ENCODE measurements at places on chromosomes 11 and 22.

- DNase-seq = no peak
Observed at GRCh38 chr11:17244046-17244445, 32.5 kb upstream of the NUCB2 start.

GRCh38 chr11:125626288-125626950 lies 1.5 kb downstream of the CHEK1 start:
- no peak for DNase-seq

GRCh38 chr11:69703768-69704507 lies at the start of gene FGF19:
Gene FGF19, minus strand, starts transcription at chr11:69704022. Its CDS starts 146 bp downstream, at chr11:69703876.
- DNase-seq = no peak

DNA sequence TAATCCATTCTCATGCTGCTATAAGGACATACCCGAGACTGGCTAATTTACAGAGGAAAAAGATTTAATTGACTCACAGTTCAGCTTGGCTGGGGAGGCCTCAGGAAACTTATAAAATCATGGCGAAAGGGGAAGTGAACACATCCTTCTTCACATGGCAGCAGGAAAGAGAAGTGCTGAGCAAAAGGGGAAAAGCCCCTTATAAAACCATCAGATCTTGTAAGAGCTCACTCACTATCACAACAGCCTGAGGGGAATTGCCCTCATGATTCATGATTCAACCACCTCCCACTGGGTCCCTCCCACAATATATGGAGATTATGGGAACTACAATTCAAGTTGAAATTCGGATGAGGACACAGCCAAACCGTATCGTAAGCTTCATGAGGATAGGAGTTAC lies 3.8 kb upstream of the CYB5R2 start:
- DNase-seq = no peak

DNA sequence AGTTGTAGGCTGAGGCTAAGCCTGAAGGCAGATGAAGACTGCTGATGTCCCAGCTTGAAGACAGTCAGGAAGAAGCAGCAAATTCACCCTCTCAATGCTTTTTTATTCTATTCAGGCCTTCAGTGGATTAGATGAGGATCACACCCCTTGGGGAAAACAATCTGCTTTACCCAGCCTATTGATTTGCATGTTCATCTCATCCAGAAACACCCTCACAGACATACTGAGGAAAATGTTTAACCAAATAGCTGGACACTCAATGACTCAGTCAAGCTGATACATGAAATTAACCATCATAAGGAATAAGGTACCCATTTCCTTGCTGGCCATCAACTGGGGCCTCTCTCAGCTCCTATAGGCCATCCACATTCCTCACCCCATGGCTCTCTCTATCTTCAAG lies 549.9 kb upstream of the CCDC90B start:
- DNase-seq = no peak

DNA sequence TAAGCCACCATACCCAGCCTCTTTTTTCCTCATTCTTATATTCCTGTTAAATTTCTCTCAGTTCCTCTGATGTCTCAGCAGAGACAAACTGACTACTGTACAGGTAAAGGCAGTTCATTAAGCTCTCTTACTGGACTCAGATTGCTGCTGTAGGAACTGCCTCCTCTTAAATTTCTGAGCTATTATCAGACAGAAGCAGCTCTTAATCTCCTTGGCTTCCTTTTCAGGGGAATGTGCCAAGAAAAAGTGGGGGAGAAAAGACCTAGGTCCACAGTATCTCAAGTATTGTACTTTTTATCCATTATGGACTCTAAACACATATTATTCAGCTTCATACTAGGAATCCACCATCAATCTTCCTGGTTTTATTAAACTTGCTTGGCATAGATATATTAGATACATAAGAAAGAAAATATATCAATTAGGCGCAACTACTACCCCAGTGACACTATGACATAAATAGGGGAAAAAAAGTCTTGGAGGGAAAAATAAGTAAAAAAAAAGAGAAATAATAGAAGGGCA lies 26.1 kb downstream of the MRTFA start:
- no peak for DNase-seq

DNA sequence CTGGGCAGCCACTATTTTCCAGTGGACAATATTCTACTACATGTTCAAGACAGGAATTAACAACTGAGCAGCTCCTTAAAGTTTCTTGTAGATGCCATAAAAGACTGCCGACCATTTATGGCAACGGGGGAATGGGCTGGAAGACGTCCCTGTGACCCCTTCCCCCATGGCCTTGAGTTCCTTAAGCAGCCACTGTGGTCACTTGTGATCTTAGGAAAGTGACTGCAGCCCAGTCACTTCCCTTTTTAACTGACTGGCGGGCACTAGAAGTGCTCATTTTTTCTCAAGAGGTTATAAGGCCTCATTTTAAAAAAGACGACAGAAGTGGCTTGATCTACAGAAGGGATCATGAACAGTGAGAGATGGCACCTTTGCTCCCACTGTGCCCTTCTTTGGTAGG lies 153.2 kb upstream of the NARS2 start:
- DNase-seq = no peak

- DNase-seq = no peak
Observed at GRCh38 chr11:122661182-122661945, 5.8 kb downstream of the UBASH3B start.

DNA sequence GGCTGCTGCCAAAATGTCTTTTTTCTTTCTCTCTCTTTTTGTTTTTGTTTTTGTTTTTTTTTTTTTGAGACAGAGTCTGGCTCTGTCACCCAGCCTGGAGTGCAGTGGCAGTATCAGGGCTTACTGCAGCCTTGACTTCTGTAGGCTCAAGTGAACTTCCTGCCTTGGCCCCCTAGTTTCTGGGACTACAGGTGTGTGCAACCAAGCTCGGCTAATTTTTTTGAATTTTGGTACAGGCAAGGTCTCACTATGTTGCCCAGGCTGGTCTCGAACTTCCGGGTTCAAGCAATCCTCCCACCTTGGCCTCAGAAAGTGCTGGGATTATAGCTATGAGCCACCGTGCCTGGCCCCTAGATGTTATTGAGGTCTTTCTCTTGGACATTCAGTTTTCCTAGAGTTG lies 2.2 kb upstream of the DDX10 start:
- no peak for DNase-seq

GRCh38 chr11:28460348-28460747 lies 352.2 kb downstream of the METTL15 start:
- DNase-seq = no peak

DNA sequence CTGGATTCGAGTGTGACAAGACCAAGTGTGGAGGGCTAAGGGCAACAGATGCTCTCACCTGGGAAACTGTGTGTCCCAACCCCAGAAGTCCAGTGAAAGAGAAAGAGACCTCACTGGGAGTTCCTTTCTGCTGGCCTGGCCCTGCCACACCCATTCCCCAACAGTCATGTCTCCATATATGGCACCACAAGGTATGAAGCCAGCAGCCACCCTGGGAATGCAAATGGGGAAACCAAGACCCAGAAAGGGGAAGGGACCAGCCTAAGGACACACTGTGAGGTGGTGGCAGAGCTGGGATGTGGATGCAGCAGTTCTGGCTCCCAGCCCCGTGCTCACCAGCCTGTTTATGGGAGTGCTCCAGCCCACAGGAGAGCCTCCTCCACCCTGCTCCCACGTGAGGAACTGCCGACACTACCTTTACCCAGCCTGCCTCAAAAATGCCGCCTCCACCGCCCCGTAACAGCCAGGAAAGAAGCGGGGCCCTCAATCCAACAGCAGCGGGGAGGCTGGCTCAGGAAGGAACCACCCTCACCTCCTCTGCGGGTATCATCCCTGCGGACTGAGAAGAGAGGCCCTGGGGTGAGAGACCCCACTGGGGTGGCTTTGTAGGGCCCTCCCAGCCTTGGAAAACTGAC lies 12.6 kb downstream of the LMO1 start:
- no peak for DNase-seq

- DNase-seq = no peak
Observed at GRCh38 chr11:25769287-25769686, 562.6 kb upstream of the ANO3 start.

DNA sequence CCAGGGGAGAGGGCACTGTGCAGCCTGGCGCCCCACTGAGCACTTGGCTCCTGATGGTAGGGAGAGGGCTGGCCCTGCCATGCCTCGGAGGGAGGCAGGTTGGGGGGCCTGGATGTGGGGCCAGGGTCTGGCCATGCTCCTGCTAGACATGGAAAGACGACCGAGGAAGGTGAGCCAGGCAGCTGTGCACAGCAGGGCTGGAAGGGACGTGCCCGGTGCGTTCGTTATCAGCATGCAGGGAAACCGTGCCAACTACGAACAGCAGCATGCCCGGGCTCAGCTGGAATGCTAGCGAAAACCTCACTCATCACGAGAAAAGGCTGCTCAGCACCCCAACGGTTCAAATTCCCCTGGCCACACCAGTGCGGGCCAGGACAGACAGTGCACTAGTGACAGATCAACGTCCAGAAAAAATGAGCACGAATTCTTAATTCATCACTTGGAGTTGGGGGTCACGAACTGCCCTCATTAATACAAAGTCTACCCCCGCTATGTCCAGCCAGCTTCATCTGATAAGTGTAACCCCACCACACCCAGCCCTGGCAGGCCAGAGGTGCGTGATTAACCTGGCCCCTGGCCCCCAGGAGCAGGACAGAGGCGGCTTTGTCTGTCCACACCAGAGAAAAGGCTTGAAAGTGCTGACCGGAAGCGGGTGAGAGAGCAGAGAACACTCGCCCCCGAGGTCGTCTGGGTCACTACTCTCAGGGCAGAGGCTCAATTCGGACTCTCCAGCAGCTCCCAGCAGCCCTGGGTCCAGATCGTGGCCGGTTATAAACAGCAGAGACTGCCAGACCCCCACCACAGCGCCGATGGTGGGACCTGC lies 84.2 kb downstream of the CELSR1 start:
- DNase-seq = no peak

DNA sequence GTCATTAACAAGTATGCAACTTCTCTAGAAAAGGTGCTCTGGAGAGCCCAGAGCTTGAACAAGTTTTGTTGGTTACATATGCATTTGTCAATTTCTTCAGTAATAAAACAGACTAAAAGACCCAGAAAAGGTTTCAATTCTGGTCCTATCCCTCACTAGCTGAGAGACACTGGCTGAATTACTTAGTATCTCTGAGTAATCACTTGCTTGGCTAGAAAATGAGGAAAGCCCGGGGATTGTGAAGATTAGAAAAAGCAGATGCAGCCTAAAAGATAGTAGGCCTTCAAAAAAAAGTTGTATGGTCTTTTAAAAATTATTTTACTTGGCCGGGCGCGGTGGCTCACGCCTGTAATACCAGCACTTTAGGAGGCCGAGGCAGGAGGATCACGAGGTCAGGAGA lies 41.2 kb downstream of the MAPK1 start:
- DNase-seq = no peak

DNA sequence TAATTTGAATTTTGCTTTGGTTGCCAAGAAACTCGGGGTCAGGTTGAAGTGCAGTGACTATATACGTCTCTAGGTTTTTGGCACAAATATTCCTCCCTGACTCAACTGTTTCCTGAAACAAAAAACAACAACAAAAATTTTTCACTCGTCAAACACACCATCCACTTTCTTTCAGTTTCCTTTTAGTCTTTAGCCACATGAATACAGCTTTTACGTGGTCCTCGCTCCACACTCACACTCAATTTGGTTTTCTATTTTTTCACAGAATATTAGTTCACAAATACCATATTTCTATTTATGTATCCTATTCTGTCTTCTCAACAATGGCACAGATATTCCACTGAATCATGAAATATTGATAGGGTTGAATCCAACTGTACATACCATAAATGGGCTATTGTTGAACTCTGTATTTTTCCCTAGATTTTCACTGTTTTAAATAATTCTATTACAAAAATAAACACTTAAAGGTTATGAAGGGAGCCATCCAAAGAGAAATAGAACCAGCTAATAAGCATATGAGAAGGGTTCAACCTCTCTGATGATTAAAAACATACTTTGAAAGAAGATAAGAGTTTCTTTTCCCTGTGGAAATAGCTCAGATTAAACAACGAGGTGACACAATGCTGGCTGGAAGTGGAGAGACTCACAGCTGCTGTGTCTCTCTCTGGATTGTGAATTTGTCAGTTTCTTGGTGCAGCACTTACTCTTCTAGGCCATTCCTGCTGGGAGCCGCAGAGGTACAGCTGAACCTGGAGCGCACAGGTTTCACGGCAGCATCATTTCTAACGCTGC lies 5.1 kb upstream of the FBLN1 start:
- no peak for DNase-seq

DNA sequence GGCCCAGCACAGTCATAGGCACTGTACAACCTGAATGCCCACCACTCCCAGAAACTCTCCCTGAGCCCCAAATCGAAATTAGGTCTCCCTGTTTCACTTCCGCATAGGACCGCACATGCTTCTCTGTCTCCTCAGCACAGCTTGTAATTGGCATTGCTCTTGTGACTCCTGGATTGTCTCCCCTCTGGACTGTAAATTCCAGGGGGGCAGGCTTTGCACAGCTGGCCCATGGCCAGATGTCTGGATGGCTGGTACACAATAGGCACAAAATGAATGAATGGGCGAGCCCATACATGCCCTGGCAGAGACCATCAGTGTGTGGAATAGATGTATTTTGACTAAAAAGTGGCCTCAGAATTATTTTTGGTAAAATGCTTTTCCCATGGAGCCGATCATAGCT lies 63.3 kb upstream of the PHF21B start:
- DNase-seq = no peak

GRCh38 chr22:20316217-20316843 lies 3.5 kb downstream of the DGCR6L start:
- DNase-seq = no peak

DNA sequence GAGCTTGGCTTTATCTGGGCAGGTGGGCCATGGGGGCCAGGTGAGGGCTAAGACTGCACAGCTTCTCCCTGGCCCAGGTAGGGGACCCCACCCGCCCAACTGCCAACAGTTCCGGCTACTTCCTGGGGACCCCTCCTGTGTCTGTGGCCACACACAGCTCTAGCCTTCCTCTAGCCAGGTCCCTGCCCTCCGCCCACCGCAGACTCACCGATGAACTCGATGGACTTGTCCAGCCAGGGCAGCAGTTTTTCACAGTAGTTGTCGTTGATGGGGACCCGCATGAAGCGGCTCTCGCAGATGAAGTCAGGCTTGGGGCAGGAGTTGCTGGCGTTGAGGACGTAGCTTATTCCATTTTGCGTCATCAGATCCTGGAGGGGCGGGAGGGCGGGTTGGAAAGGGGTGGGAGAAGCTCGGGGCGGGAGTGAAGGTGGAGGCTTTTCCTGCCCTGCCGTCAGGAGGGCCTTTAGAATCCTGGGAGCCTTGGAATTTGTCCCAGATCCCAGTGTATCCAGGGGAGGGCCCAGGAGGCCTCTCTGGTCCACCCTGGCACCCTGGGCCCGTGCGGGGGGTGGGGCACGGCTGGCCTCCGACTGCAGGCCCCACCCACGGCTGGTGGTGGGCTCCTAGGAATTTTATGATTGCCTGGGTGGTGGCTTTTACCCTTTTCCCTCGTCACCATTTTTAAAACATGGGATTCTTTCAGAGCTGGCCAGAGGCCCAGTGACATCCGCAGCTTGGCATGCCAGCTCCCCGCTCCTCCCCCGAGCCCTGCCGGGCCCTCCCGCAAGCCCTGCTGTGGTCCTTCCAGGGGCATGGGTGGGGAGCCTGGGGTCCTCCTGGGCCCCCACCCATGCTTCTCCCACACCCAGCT lies 13.9 kb downstream of the DUSP8 start:
- no peak for DNase-seq
